Stimulated activated CD8-positive, alpha-beta memory T cell treated with anti-CD3 and anti-CD28 coated beads, Interleukin-12 subunit alpha, Interleukin-12 subunit beta, amount 100 ng/mL, for 1 hour (primary cell): ENCODE measurements at places on chromosomes 4 and X.

DNA sequence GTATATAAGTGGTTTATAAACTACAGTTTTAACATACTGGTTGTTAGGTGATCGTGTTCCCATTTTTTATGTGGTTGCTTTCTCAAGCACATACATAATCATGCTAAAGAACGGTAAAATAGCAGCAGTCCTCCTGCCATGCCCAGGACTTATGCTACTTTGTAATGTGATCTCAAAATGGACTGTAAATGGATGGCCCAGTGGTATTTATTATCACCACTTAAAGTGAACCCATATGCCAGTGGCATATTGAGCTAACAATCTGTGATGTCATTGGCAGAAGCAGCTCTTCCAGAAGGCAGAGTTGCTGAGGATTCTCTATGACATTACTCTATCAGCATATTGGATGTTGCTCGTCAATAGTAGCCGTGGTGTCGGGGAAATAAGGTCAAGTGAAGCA, 28.6 kb downstream of the ANK2 start:
- no peak for DNase-seq

- DNase-seq: no peak
Measured at GRCh38 chr4:1227816-1228215, 21.1 kb downstream of the CTBP1 start.

- no peak for DNase-seq
Measured at GRCh38 chr4:3177905-3178304, 71.1 kb upstream of the MSANTD1 start.

- DNase-seq: no peak
Measured at GRCh38 chr4:109251396-109251795, 51.1 kb downstream of the COL25A1 start.

DNA sequence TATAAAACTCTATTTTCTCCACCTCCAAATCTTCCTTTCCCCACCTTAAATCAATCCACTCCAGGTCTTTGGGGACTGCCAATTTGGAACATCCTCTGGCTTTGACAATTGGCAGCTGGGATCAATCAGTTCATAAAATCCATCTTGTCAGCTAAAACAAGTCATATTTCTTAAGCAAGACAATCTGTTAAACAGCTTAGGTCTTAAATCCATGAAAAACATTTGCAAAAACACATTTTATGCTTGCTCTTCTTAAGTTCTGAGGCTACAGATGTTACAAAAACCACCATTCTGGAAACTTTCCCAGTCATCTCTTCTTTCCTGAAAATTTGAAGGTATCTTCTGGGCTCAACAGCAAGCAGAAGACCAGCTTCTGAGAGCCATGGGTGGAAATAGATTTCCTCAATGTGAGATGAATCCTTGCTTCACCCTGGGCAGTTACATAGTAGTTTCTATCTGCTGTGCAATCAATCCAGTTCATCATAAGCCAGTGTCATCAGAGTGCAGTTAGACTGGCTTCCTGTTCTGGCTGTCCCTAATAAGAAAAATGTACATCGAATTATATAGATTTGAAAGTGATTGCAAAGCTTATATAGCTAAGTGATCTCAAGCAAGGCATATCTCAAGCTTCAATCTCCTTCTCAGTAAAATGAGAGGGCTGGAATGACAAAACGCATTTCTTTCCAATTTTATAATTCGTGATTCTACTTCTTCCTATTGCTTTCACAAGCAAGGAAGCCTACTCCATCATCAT, 402.7 kb upstream of the INTU start:
- DNase-seq: no peak

DNA sequence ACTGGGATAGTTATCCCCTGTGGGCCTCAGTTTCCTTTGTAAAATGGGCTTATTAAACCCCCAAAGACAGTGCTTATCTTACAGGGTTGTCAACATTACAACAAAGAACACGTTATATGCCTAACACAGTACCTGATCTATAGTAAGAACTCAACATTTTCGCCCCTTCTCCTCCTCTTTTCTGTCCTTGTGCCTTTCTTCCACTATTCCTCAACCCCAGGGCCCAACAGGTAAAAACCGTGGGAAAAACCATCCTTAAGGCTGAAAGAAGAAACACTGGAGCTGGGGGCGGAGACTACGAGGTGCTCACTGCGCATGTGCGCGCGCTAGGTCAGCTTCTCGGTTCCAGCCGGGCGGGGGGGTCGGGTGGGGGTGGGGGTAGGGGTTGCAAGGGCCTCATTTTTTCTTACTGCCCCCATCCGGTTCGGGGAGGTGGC, 426 bp upstream of the XIAP start:
- peak; percentile 26 for DNase-seq

- DNase-seq: no peak
Measured at GRCh38 chrX:38811515-38812243, 10.4 kb downstream of the MID1IP1 start.

- no peak for DNase-seq
Measured at GRCh38 chrX:136761421-136761820, 19.3 kb downstream of the ARHGEF6 start.

DNA sequence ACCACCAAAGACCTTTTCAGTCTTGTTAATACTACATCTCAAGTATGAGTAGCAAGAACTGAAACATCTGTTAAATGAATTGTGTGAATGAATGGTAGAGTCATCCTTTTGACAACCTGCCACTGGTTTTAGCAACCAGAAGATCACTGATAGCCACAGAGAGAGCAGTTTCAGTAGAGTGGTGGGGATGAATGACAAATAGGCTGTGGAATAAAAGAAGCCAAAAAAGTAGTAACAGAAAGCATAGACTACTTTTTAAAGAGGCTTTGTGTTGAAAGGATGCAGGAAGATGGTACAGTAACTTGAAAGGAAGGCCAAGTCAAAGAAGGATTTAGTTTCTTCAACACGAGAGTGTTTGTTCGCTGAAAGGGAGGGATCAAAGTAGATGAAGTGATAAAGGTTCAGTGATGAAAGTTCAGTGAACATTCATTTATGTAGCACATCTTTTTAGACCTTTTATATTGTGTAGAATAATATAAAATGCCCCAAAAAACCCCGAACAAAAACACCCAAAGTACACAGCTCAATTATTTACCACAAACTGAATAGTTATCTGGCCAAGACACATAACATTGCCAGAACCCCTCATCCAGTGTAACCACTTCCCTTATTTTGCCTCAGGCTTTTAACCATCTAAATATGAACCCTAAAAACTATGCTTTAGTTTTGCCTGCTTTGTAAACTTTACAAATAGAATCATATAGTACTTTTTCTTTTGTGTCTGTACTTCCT, 40.1 kb upstream of the EIF1AX start:
- no peak for DNase-seq

GRCh38 chr4:100493756-100494155, 24.1 kb downstream of the EMCN start:
- DNase-seq: no peak

DNA sequence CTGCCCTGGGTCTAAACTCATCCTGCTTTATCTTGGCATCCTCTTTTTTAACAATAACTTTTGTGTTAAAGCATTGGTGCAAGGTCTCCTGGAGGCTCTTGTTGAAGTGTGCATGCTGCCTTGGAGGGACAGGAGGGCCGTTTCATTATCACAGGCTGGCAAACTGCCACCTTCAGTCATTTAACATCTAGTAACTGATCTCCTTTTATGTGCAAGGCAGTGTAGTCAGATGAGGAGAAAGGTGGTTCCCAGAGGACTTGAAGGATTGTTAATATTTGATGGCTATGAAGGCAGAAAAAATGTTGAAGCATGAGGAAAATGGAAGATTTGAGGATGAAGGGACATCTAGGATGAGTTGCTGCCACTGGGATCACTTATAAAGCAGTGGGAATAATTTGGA, 439.4 kb downstream of the RAPGEF2 start:
- DNase-seq: no peak

GRCh38 chr4:165631912-165632311, 241.1 kb upstream of the TLL1 start:
- DNase-seq: no peak

DNA sequence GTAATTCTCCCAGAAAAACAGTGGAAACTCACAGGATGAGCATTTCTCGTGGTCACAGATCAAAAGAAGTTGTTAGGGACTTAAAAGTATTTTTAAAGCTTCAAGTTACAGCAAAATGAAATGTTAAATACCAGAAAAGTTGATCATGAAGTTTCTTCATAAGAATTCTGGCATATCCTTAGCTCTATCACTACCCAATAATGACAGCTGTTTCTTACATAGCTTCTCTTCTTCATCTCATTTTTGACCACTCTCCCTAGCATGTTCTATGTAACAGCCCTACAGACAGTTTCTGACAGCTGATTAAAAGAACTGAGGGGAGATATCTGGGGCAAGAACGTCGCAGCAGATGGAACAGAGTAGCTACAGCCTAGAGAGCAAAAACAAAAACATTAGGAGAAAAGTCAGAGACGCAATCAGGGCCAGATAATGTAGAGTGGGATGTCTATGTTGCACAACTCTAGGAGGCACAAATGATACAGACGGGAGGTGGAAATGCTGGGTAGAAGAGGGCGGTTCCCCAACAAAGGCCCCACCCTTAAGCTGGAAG, 108.7 kb downstream of the CORIN start:
- no peak for DNase-seq

DNA sequence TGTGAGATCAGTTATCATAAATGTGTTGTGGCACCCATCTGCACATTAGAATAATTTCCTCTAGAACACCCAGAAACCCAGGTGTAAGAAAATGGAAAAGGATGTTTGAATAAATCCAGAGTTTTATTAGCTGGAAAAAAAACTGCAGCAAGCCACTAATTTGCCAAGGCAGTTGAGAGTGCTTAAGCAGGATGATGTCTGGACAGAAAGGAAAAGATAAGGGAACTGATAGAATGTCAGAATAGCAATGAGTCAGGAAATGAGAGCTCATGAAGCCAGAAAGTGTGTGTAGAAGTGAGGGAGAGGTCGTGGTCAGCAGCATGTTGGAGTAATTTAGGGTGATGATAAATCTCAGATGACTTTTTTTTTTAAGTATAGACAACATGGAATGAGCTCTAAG, 15.2 kb upstream of the NEUROG2 start:
- no peak for DNase-seq

DNA sequence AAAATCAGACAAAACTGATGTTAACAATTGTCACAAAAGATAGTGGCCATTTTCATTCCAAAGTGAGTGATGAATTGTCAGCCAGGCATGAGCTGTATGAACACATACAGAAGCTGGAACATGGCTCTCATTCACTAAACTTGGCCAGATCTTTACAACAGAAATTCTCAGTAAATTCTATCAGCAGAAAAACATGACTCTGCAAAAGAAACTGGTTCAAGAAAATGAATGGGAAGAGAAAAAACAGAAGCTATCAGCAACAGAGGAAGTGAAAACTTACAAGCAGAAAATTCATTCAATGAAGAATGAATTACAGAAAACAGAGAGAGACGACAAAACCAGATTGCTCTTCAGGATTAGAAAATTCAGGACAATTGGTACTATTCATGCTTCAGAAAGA, 249.6 kb downstream of the COL25A1 start:
- no peak for DNase-seq

DNA sequence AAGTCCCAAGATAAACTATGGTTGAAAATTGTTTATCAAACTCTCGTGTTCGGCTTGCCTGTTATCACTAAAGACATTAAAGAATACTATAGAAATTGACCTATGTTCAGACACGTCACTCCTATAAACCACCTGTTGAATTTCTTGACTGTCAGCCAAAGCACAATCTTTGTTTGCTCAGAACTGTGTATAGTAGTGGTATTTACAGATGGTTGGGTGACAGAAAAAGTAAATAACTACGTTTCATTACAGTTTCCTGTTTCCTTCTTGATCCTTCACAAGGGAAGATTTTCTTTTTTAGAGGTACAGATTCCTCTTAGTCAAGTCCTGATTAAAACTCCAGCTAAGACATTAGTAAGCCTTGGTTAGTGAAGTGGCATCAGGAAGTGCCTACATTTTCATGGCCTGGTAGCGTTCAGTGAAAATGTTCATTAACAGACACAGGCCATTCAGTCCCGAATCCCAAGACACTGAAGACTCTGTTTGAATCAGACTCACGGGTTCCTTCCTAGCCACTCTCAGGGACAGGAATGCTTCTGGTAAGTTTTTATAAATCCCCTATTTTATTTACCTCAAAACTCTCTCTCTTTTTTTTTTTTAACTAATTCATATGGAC, at the start of gene SMIM31:
SMIM31 (plus strand) TSS at position 259 of the 616 bp plus-strand sequence. CDS start 16,313 bp downstream, outside the sequence.
- no peak for DNase-seq

DNA sequence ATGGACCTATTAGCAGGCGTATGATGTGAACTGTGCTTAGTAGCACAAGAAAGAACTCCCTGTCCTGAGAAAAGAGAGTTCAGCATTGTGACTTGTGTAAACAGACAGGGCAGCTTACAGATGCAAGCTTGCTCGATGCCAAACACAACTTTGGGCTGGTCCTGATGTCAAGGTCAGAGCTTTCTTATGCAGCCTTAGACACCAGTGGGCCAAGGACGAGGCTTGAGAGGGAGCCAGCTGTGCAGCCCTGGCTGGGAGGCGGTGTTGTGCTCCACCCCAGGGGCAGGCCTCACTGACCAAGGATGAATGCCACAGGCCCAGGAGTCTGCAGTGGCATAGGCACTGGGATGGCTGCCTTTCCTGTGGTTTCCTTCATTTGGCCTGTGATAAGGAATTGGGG, 35.4 kb downstream of the JADE1 start:
- DNase-seq: no peak

GRCh38 chr4:10015140-10015753, 6.0 kb downstream of the SLC2A9 start:
- no peak for DNase-seq
